Fibroblast of the aortic adventitia (primary cell): ENCODE measurements at places on chromosomes 12 and 14. TPM values are rescaled to one million over a fixed set of nuclear protein-coding genes. Genes with fewer than 3 reads are reported as not detected.
A peak's percentile ranks its signal among the peaks of the same experiment; 100 is the strongest.

GRCh38 chr12:1666215-1666614 lies 24.7 kb upstream of the ADIPOR2 start:
- DNase-seq: no peak

- DNase-seq: peak; percentile 59
These were observed 3.0 kb downstream of the SMIM10L1 start for GRCh38 chr12:11174022-11174421.

GRCh38 chr14:50831726-50832168 lies 785 bp upstream of the NIN start:
- DNase-seq: no peak

- peak; percentile 74 for DNase-seq
These were observed 63.0 kb downstream of the GNS start for GRCh38 chr12:64696080-64696741.

DNA sequence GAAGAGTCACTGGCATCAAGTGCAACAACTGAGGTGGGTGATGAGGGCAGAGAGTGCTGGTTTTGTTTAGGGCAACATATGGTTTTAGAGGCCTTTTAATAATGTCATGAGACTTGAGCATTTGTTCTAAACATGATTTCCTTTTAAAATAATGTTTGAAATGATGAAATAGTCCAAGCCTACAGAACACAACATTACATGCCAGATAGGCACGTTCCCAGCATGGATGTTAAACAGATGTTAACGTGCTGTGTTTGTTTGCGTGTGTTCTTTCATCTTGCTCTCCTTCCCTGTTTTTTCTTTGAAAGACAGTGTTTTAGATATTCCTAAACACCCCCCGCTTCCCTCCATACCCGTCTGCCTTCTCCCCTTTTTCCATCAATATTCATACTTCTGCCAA lies 82.3 kb downstream of the RGS6 start:
- DNase-seq: no peak

PLD4 gene
- total RNA-seq: 0.09 and 0.16 TPM in 2 replicates

GRCh38 chr12:26126340-26127284 lies 1.8 kb upstream of the BHLHE41 start:
- DNase-seq: peak; percentile 73

- DNase-seq: no peak
These were observed 12.0 kb downstream of the MORN3 start for GRCh38 chr12:121657305-121658008.

DNA sequence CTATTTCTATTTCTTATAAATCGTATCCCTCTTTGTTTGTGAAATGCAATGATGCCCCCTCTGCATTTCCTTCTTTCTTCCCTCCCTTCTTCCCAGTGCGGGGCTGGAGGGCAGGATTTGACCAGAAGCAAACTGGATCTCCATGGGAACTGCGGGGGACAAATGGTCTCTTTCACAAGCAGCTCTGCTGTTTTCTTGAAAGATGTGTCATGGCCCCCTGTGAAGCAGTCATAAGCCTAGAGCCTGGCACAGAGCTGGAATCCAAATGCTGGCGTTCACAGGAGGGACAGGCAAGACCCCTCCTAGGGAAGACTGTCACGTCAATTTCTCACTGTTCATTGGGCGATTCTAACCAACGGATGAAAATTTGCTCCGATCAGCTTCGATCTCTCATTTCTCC lies 203.5 kb upstream of the NOS1 start:
- DNase-seq: no peak

- peak; percentile 32 for DNase-seq
These were observed 1.5 kb downstream of the WNK1 start for GRCh38 chr12:753611-754472.
